ENCODE measurements at places on chromosomes 3 and 15.

DNA sequence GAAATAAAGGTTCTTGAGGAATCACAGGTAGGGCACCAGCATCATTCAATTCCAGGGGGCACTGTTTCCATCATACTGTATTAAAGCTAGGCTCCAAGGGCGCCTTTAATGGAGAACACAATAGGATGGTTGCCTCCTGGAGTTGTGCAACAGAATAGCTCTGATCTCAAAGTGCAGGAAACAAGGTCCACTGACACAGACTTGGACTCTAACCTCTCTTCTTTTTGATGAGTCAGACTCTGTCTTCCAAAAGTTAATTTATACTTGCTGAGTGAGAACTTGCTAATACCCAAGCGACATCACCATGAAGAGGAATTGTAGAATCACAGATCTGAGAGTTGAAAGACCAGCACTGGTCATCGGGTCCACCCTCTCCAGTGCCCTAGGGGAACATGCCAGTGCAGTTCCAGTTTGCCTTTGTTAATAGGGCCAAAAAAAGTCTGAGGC, 94.4 kb upstream of the PHLDB2 start:
- DNase-seq, result no peak

- DNase-seq, result peak; percentile 43
These were observed 499 bp downstream of the ALDH1A2 start for GRCh38 chr15:58064980-58065444.

GRCh38 chr15:31799715-31800321, 230.5 kb upstream of the CHRNA7 start:
- no peak for DNase-seq

DNA sequence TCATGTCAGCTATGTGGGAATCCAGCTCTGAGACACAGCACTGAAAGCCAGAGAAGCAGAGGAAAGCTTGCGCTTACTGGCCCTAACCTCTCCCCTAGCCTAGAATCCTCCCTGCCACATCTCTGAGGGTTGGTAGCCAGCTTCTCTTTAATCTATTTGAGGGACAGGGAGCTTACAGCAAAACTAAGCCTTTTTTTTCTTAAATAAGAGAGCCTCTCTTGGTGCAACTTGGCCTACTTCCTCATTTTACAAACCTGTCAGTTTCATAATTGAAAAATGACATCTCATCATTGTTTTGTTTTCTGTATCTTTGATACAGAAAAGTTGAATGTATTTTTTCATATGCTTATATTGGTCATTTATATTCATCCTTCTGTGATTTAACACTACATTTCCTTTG, 193.9 kb downstream of the ZNF621 start:
- no peak for DNase-seq
